Colonic mucosa (tissue), 4 donors: ENCODE measurements at places on chromosomes 6 and 20. TPM values are rescaled to one million over a fixed set of nuclear protein-coding genes. Genes with fewer than 3 reads are reported as not detected.

DNA sequence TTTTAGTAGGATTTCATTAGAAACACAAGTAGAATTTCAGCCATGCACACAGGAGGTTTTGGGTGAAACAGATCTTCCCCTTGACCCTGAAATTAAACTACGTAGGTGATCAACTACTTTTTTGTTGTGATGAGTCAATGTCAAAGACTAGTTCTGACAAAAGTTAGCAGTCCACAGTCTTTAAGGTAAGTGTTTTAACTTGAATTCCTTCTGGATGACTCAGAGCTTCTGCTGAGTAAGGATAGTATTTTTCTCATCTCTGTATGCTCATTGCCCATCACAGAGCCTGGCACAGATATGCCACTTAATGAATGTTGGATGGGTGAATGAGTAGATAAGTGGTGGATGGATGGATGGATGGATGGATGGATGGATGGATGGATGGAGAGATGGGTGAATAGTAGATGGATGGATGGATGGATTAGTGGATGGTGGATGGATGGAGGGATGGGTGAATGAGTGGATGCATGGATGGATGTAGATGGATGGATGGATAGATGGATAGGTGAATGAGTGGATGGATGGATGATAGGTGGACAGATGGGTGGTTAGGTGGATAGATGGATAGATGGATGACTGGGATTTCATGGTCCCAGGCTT is 165.3 kb downstream of the ZMYND8 start:
- no peak for DNase-seq

DNA sequence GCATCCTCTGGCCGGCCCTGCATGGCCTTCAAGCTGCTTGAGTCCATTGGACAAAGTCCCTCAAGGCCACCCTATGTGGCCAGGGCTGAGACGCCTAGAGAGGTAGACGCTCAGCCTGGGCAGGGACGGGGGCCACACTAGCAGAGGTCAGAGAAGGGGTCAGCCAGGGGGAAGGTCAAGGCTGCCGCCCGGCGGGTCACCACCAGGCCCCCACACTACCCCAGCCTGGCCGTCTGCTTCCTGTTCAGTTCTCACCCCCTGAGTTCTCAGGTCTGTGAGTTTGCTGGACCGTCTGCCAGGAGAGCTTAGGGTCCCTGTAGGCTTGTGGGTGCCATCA is 37.3 kb downstream of the NTSR1 start:
- DNase-seq: no peak

POPDC3 gene
- total RNA-seq: not detected

- no peak for DNase-seq
These were observed 176.1 kb downstream of the CDKAL1 start for GRCh38 chr6:20710341-20710740.
